ENCODE measurements at places on chromosomes 5 and 9.

DNA sequence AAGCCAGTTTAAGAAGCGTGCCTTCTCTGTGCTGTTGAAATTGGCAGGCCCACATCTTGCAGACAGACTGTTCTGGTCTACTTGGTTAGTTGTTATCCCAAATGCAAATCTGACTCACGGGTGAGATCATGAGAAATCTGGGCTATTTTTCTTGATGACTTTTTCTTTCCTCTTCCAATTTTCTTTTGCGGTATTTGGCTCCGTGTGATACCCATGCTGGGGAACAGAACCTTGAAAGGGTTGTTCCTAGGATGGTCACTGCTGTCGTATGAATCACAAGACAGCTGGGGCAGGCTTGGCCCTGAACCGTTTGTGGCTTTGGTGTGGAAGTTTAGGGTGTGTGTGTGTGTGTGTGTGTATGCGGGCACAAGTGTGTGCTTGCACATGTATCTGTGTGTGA lies 24.6 kb downstream of the PDZD2 start:
- DNase-seq: no peak

GRCh38 chr5:65916636-65917035 lies 9.7 kb upstream of the ERBIN start:
- DNase-seq: no peak

DNA sequence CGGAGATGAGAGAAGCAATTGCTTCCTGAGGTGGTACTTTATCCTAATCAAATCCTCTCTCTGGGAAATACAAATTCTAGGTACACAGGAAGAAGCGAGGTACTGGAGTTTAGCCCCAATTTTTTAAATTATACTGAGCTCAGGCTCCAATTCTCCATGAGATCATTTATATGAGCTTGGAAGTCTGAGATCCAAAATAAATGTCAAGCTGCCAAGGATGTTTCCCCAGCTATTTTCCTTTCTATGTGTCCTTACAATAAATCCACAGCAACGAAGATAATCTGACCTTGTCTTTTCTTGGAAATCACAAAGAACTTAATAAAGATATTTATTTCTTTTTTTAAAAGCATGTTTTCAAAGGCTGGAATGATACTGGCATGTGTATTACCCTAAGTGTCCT lies 597.3 kb downstream of the GABRG2 start:
- no peak for DNase-seq

DNA sequence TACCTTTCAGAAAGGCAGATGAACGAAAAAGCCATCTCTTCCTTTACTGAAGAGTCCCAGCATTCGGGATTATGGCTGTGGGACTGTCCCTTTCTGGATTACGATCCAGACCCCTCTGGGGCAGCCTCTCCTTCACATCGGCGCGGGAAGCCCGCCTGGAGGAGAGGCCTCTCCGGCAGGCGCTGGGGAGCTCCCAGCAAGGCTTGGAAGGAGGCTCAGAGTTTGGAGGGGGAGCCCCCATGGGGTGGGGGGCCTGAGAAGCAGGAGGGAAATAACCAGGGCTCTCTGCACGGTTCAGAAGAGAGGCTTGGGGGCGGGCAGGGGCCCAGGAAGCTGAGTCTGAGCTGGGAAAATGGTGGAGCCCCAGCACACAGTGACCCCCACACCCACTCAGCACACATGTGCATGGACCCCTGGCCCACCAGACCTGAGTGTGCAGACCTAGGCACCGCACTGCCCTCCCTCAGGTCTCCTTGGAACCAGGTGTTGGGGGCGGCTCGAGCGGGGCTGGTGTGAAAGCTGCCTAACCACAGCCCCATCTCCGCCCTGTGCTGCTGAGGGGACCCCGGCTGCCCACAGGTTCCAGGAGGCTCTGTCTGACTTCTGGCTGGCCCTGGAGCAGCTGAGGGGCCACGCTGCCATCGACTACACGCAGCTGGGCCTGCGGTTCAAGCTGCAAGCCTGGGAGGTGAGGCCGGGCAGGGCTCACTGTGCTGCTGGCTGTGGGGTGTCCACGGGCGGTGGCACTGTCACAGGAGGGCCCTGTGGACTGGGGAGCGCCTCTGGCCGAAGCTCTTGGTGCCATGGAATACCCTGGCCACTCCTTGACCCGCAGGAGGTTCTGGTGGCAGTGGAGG lies 4.5 kb downstream of the NOXA1 start:
- no peak for DNase-seq

DNA sequence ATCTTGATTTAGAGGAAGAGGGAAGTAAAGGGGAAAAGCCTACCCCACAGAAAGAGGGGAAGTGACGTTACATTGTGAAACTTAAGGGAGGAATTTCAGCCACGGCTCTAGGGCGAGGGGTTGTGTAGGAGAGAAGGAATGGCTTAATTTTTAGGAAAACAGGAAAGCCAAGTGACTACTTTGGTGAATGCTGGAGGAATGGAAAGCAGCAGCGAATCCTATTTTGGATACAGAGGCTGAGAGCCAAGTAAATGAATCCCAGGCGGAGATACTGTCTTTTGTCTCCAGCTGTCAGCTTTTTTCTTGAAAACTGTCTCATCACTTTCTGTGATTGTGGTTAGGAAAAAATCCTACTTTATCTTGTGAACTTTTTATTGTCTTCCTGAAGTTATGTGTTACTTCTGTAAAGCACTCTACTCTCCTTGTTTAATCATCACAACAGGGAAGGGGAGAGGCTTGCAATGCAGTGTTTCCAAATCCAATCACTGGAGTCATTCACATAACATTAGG lies 188.4 kb downstream of the TSSK1B start:
- DNase-seq: no peak

GRCh38 chr9:129688285-129689043 lies 23.0 kb downstream of the PRRX2 start:
- DNase-seq: no peak

DNA sequence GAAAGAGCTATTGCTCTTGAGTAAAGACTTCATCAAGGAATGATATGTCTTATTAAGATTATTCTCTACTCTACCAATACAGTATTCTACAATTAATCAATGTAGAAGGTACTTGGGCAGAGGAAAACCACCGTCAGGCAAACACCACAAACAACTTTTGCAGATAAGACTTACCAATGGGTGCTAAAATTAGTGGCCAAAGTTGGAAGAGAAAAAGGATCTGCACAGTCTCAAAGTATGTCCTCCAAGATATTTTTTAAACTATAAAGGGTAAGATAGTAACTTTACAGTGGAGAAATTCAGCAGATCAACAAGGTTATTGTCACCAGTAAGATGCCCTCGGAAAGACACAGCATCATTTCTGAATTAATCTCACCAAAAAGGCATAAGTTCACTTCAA lies 38.9 kb downstream of the NRG2 start:
- DNase-seq: no peak

GRCh38 chr5:95864944-95865504 lies 42.5 kb upstream of the GLRX start:
- DNase-seq: peak; percentile 53

DNA sequence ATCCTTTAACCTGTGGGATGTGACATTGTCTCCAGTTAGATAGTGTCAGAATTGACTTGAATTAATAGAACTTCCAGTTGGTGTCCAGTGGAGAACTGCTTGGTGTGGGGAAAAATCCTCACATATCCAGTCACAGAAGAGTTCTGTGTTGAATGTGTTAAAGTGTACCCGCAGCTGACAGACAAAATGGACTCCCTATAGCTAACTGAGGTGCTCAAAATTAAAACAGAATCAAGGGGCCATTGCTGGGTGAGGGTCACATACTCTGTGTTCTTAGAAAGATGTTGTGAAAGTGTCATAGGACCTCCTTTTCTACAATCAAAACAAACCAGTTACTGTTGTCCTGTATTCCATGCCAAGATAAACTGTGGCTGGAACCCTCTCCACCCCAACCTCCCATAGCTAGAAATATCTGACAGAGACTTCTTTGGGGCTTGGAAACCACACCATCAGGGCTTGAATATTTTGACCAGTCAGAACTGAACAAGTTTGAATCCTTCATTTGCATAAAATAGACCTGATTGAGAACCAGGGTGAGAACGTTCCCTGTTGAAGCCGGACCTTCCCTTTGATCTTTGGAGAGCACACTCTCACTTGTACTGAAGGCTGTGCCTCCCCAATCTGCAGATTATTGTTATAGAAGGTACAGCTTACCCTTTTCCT lies 164.0 kb upstream of the ZNF608 start:
- DNase-seq: no peak

GRCh38 chr9:80560976-80561375 lies 989.2 kb downstream of the TLE4 start:
- no peak for DNase-seq

- DNase-seq: peak; percentile 94
These were observed 1.3 kb upstream of the PHPT1 start for GRCh38 chr9:136847826-136848392.

DNA sequence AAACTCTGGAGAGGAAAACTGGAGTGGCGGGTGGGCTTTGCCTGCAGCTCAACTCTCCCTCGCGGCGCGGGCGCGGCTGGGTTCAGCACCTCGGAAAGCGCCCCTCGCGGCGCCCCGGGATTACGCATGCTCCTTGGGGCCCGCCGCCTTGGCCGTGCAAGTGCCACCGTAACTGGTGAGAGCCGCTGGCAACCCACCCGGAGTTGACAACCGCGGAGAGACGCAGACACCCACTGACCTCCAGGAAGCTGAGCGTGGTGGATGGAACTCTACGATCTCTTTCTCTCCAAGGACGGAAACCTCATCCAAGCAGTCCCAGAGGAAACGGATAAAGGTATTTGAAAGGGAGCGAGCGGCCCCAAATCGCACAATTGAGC lies 194 bp upstream of the RXFP3 start:
- DNase-seq: peak; percentile 15

- peak; percentile 5 for DNase-seq
These were observed 56.4 kb downstream of the BARX1 start for GRCh38 chr9:93898502-93899426.

GRCh38 chr5:103174147-103174546 lies 54.0 kb downstream of the PPIP5K2 start:
- DNase-seq: no peak

GRCh38 chr9:134391319-134392231 lies 65.3 kb downstream of the RXRA start:
- peak; percentile 54 for DNase-seq

- DNase-seq: no peak
These were observed 12.9 kb downstream of the OTULINL start for GRCh38 chr5:14594378-14595074.

DNA sequence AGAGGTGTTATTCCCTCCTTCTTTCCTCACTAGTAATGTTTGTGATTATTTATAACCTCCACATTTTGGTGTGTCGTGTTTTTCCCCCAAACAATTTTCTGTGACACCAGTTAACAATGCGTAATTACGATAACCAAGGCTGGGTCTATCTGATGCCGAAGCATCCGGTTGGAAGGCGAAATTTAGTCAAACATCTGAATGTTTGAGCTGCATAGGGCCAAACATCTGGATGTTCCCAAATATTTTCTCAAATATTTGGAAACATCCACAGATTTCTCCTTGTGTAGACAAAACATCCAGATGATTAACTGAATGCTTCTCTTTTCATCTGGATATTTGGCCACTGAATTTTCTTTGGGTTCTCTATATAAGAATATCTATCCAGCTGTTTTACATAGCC lies 371.7 kb downstream of the NFIB start:
- DNase-seq: no peak

DNA sequence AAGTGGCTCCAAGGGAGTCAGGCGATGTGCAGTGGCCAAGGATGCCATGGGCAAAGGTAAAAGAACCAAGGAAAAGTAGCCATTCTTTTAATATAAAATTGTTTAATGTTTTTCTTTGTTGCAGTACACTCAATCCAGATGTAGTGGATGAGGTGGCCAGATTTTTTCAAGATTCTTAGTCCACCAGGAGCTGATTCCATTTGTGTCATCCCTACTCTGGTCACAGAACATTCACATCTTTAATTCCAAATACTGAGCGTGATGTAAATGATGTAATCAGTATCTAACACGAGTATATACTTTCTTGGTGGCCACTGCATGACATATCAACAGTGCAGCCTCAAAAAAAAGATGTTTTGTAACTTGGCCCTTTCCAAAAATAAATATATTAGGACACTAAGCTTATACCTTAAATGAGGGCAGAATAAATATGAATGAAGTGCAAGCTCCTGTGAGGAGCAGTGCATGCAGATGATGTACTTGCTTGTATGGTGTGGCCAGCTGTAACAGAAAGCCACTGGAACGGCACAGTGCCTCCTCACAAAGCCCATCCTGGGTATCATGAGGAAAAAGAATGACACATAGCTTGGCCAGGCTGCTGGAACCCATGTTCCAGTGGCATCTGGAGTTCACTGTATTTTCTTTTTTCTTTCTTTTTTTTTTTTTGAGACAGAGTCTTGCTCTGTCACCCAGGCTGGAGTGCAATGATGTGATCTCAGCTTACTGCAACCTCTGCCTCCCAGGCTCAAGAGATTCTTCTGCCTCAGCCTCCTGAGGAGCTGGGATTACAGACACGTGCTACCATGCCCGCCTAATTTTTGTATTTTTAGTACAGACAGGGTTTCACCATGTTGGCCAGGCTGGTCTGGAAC lies 6.5 kb upstream of the SPATA24 start:
- no peak for DNase-seq

GRCh38 chr5:157750320-157750719 lies 6.8 kb downstream of the LSM11 start:
- no peak for DNase-seq

- no peak for DNase-seq
These were observed 735 bp downstream of the IDNK start for GRCh38 chr9:83623679-83624076.

DNA sequence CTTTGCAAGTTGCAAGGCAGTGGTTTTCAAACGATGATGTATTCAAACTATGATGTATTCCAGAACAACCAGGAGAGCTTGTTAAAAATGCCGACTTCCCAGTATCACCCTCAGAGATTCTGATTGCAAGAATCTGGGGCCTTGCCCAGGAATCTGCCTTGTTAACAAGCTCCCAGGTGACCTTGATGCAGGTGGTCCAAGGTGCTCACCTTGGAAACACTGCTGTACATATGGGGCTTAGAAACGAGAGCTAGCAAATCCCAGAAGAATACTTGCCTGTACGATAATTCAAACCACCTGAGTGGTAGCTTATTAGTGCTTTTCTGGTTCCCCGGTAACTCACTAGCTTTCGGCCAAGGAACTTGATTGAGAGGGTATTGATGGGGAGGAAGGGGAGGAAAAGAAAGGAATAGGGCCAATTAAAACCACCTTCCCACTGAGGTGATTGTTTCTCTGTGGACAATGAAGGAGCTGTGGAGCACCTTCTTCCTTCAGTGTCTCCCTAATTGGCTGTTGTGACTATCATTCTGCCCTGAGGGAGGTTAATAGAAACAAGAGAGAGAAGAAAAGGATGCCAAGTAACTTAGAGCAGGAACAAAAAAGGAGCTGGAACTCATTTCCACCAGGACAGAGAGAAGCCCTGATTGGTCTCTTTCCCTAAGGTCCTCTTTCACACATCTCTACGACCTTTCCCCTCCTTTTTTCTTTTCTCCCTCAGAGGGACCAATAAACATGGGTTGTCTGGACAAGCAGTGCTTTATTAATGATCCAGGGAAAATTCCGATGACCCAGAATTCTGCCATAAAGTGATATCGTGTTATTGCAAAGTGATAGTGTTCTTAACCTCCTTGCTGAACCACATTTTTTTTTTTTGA lies 218.8 kb downstream of the TMEM167A start:
- no peak for DNase-seq

GRCh38 chr5:168270476-168270875 lies 21.0 kb upstream of the WWC1 start:
- peak; percentile 21 for DNase-seq

GRCh38 chr5:72645064-72645846 lies 138.0 kb upstream of the ZNF366 start:
- no peak for DNase-seq

GRCh38 chr5:16548115-16548514 lies 68.7 kb downstream of the RETREG1 start:
- DNase-seq: no peak
